ENCODE measurements at places on chromosomes 11 and 22. TPM values are rescaled to one million over a fixed set of nuclear protein-coding genes. Genes with fewer than 3 reads are reported as not detected.

GRCh38 chr11:12362857-12363256 is 14.5 kb upstream of the PARVA start:
- no peaks in the 10 kb centered on the region for H3K27me3 ChIP-seq
- peaks cover 49% of the 10 kb centered on the region for H3K4me1 ChIP-seq
- no peaks in the 10 kb centered on the region for H3K36me3 ChIP-seq

FBXO7 gene
- 79.7 TPM for total RNA-seq

GRCh38 chr11:69051381-69052342 is 2.9 kb downstream of the TPCN2 start:
- DNase-seq = no peak
- H3K36me3 ChIP-seq = no peaks in the 10 kb centered on the region
- no peak overlapping the region for H3K27ac ChIP-seq
- peaks cover 20% of the 10 kb centered on the region for H3K4me1 ChIP-seq
- no peak overlapping the region for H3K4me3 ChIP-seq
- no peaks in the 10 kb centered on the region for H3K27me3 ChIP-seq

DNA sequence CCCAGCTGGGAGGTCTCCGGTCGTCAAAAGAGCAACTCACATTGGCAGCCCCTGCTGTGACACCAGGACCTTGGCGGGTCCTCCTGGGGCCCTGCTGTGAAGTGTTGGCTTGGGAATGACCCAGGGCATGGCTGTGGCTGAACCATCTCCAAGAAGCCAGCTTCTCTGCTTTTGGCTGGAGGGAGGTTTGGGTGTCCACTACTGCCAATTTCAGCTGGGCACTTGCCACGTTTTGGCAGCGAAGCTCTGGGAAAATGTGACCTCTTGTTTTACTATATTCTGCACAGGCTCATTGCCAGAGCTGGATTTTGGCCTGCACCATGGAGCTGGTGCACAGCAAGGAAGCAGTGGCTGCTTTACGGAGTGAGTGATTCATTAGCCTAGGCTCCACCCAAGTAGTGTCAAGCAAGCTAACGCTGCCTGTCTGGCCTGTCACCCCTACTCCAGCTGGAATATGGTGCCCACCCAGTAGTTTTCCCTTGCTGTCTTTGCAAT is 24.3 kb upstream of the SMCO4 start:
- H3K4me3 ChIP-seq = no peak overlapping the region
- no peaks in the 10 kb centered on the region for H3K27me3 ChIP-seq
- no peak overlapping the region for H3K27ac ChIP-seq
- H3K36me3 ChIP-seq = no peaks in the 10 kb centered on the region
- H3K4me1 ChIP-seq = no peaks in the 10 kb centered on the region

DNA sequence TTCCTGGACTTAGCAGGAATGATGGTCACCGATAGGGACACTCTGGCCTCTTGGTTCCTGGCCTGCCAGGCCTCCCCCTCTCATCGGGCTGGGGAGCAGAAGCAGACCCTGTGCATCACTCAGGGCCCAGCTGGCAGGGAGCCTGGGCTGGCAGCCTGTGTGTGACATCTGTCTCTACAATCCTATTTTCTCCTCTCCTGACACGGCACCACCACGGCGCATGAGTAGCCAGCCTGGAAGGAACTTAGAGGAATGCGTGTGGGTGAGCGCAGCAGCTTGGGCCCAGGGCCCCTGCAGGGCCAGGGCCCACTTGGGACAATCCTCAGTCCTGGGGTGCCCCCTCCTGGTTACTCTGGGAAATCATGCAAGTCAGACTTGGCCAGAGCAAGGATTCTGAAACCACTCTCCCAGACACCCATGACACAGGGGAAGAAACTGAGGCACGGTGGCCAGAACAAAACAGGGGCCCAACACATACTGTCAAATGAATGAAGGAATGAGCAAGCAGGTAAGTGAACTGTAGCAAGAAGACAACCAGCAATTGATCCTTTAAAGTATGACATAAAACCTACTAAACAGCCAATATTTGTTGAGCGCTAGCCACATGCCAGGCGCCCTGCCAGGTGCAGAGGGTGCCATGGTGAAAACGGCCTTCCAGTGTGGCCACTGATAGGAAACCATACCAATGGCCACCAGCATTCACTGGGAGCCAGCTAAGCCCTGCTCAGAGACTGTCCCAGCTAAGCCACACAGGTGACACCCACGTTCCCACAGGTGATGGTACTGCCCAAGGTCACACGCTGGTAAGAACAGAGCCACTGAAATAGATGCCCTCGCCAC is 13.3 kb downstream of the RSPH14 start:
- no peaks in the 10 kb centered on the region for H3K36me3 ChIP-seq
- H3K4me3 ChIP-seq = no peak overlapping the region
- no peaks in the 10 kb centered on the region for H3K4me1 ChIP-seq
- no peak overlapping the region for H3K27ac ChIP-seq

DNA sequence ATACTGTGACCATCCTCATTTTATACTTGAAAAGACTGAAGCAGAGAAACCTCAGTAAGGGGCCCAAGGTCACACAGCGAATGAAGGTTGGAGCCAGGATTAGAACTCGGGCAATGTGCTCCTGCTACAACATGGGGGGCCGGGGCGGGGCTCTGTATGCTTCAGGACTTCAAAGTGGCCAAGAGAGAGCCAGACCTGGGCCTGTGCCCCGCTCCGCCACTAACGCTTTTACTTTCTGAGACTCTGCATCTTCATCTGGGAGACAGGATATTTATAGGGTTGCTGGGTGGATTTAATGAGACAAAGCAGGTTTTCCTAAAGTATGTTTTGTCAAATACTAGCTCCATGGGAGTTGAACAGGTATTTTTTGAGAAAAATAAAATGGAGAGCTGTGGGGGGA is 33.9 kb upstream of the LYVE1 start:
- no peaks in the 10 kb centered on the region for H3K36me3 ChIP-seq
- H3K27ac ChIP-seq = no peak overlapping the region
- H3K4me1 ChIP-seq = no peaks in the 10 kb centered on the region
- no peak for DNase-seq
- H3K27me3 ChIP-seq = no peaks in the 10 kb centered on the region
- H3K4me3 ChIP-seq = no peak overlapping the region

GRCh38 chr11:66856496-66857233 is at the start of gene LRFN4:
Gene LRFN4 (plus strand): TSS chr11:66857064. CDS start chr11:66857745, 681 bp downstream.
- H3K4me3 ChIP-seq = peak within 1 kb of the TSS; percentile 66
- H3K27me3 ChIP-seq = no peaks in the 10 kb centered on the region
- no peaks in the 10 kb centered on the region for H3K36me3 ChIP-seq
- peak within 1 kb of the TSS; percentile 87 for H3K27ac ChIP-seq
- no peak for DNase-seq

DNA sequence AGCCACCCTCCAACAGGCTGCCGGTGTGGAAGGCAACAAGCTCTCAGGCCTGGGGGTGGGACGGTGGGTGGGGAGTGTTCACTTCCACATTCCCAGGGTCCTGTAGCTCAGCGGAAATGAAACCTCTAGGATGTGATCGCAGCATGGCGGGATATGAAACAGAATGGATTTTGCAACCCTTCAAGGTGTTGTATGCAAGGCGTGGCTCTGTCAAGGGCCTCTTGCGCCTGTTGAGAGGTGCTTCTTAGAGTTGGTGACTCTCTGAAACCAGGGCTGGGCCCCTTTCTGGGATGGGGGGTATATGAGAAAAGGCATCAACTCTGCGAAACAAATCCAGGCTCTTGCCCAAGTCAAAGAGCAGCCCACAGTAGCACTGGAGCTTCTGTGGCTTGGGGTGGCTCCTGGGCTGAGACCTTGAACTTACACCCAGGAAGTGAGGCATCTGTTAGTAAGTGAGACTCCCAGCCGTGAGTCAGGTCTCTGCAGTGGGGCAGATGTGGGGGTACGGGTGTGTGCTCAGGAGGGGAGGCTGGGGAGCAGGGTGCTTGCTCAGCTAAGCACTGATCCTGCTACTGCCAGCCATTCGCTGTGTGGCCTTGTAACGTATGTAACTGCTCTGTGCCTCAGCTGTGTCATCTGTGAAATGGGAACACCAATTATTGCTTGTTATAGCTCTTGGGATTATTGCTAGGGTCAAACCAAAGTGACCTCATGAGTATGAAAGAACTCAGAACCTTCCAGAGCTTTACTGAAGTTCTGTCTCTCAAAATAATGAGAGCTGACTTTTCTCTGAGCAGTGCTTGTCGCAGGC is 28.3 kb downstream of the NECTIN1 start:
- no peaks in the 10 kb centered on the region for H3K36me3 ChIP-seq
- no peak overlapping the region for H3K27ac ChIP-seq
- H3K4me3 ChIP-seq = no peak overlapping the region
- no peak for DNase-seq
- H3K27me3 ChIP-seq = no peaks in the 10 kb centered on the region

TRIM29 gene
- total RNA-seq = not detected

DNA sequence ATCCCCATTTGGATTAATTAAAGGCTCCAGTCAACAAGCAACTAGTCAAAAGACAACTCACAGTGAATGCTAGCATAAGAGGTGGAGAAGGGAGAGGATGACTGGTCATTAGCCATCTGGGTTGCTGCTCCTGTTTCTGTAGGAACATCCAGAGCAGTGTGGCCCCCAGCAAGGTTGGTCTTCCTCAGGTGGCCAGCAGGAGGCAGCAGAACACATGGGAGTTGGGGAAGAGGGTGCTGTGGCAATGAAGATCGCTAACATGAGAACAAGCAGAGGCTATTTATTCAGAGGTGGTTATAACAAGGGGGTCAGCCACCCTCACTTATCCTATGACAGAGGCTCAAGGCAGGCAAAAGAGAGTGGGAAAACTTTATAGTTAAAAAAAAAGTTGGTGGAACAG is 21.3 kb downstream of the IZUMO1R start:
- no peaks in the 10 kb centered on the region for H3K27me3 ChIP-seq
- H3K36me3 ChIP-seq = no peaks in the 10 kb centered on the region
- no peak overlapping the region for H3K4me3 ChIP-seq

P2RY2 gene
- total RNA-seq = not detected

DNA sequence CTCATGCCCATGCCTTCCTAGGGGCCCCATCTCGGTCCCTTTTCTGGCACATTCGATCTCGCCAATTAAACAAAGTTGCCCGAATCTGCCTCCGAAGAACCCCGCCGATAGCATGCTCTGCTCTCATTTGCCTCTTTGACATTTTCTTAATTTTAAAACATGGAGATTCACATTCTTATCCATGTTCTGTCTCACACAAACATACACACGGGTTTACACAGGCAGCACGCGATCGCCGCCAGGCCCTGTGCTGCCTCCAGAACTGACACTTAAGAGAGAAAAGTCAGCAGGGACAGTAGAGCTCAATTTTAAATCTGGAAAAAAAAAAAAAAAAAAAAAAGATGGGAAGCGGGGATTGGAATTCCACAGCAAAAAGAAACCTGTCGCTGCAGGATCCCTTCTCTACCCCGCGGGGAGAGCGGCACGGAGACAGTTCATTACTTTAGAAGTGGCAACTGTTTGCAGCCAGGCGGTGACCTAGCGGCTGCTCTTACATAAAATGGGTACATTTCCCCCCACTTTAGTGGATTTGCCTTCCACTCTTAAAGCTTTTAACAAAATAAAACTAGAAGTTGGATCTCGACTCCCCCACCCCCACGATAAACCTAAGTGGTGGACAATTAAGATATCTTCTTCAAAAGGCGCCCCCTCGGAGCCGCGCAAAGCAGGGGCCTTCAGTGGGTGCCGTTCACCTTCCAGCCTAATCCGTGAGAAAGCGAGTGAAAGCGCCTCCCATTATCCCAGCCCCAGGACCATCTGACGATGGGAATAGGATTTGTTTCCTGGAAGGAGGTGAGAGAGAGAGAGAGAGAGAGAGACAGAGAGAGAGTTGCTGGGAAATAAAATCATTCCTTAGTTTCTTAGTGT is 13.7 kb downstream of the PAX6 start:
- no peaks in the 10 kb centered on the region for H3K4me1 ChIP-seq
- H3K36me3 ChIP-seq = no peaks in the 10 kb centered on the region
- H3K4me3 ChIP-seq = no peak overlapping the region
- peaks cover 44% of the 10 kb centered on the region for H3K27me3 ChIP-seq
- H3K27ac ChIP-seq = no peak overlapping the region
- no peak for DNase-seq

DNA sequence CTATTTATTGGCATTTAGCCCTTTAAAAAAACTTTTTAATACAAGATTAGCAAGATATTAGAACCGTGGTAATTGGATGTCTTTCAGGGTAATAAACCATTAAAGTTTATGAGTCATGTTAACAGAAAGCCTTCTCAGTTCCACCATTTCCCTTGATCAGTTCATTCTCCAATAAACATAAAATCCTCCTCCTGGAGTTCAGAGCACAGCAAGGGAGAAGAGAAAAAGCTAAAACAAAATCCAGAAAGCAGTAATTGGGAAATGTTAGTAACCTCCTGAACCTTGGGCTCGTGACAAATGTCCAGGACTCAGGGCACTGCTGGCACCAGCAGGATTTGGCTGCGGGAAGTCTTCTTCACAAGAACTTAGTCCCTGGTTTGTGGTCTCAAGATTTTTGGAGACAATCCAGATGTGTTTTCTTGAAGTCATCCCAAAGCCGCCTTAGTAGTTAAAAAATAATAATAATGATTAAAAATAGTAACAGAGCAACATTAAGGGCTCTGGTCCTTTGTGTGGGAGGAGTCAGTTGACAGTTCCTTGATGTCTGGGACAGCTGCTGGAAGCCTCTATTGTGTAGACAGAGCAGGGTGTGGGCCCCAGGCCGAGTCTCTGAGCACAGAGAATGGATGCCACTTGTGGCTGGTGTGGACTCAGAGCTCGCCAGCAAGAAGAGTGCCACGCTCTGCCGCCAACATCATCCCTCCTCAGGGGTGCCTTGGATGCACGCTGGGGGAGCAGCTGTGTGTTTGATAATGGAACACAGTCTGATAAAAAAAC is 43.4 kb upstream of the PITPNB start:
- H3K4me3 ChIP-seq = no peak overlapping the region
- no peak for DNase-seq
- H3K27ac ChIP-seq = no peak overlapping the region
- no peaks in the 10 kb centered on the region for H3K4me1 ChIP-seq
- H3K27me3 ChIP-seq = no peaks in the 10 kb centered on the region
- H3K36me3 ChIP-seq = no peaks in the 10 kb centered on the region

SEZ6L gene
- total RNA-seq = not detected

NFRKB gene
- total RNA-seq = 37.5 TPM

- H3K4me1 ChIP-seq = no peaks in the 10 kb centered on the region
- no peaks in the 10 kb centered on the region for H3K36me3 ChIP-seq
- no peak overlapping the region for H3K4me3 ChIP-seq
- no peak for DNase-seq
Measured at GRCh38 chr11:42170601-42171000, 711.1 kb upstream of the LRRC4C start.

SCN3B gene
- not detected for total RNA-seq

GRCh38 chr22:17234144-17234623 is 14.9 kb upstream of the ADA2 start:
- H3K36me3 ChIP-seq = no peaks in the 10 kb centered on the region
- no peak for DNase-seq
- peaks cover 13% of the 10 kb centered on the region for H3K4me1 ChIP-seq
- no peaks in the 10 kb centered on the region for H3K27me3 ChIP-seq

GRCh38 chr11:109140857-109141515 is 281.0 kb upstream of the C11orf87 start:
- H3K27me3 ChIP-seq = no peaks in the 10 kb centered on the region
- no peak overlapping the region for H3K27ac ChIP-seq
- no peaks in the 10 kb centered on the region for H3K36me3 ChIP-seq
- no peak for DNase-seq

DNA sequence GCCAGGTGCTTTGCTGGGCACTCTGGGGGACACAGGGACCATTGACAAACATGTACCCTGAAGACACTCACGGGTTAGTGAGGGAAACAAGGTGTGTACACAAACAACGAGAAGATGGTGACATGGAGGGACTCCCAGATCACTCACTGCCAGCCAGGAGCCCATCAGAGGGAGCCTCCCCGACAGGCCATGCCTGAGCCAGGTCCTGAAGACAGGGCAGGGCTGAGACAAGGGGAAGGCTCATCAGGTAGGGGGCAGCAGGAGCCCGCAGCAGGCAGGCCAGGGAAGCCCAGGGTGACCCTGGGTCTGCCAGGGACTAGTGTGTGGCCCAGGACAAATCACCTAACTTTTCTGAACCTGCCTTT is 127.9 kb downstream of the BUD13 start:
- no peak for DNase-seq
- H3K27me3 ChIP-seq = no peaks in the 10 kb centered on the region
- H3K4me1 ChIP-seq = no peaks in the 10 kb centered on the region
